ENCODE measurements at places on chromosomes 2 and 18. TPM values are rescaled to one million over a fixed set of nuclear protein-coding genes. Genes with fewer than 3 reads are reported as not detected.

- no peak for DNase-seq
Observed at GRCh38 chr2:195493416-195493815, 163.6 kb upstream of the SLC39A10 start.

DNA sequence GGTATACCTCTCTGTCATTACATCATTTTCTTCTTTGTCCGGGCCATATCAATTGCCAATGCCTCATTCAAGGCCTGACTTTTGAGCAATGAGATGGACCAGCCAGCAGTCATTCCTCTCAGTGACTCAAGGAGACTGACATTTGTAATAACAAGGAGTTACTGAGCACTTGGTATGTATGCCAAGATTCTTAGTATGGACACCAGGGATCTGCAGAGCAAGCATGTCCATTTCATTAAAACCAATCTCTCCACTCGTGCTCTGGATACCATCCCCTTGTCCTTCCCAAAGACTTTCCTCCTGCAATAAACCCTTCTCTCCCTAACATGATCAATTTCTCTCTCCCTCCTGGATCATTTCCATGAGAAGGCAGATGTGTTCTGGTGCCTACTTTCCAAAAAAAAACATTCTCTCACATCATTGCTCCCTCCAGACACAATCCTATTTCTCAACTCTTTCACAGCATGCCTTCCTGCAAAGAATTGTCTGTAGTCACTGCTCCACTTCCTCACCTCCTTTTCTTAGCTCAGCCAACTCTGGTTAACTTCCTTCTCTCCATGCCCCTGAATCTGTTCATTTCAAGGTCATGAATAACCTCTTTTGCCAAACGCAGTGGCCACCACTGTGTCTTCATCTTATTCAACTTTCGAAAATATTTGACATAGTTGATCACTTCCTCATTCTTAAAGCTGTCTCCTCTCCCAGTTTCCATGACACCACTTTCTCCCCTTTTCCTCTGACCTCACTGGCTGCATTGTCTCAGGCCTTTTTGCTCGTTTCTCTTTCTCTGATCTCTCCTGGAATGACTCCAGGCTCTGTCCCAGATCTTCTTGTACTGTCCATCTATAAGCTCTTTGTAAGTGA is 102.8 kb upstream of the CYP1B1 start:
- DNase-seq: peak; percentile 83

DNA sequence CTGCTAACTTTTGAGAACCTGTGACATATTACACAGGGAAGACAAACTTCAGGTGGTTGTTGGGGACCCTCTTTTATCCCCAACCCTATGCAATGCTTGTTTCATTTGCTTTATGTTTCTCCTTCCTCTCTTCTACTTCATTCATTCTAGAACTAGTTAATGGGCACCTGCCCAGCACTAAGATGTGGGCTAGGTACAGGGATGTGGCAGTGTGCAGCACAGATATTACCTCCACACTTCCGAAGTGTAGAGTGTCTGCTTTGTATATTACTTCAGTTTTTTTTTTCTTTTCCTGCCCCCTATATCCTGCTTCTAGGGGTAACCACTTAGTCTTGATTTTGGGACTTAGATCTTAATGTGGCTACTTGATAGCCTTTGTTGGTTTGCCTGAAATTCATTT is 35.1 kb downstream of the CD28 start:
- no peak for DNase-seq

GRCh38 chr18:45962461-45962860 is 4.7 kb downstream of the EPG5 start:
- DNase-seq: no peak

GRCh38 chr18:56258178-56258577 is 380.2 kb downstream of the TXNL1 start:
- no peak for DNase-seq

DNA sequence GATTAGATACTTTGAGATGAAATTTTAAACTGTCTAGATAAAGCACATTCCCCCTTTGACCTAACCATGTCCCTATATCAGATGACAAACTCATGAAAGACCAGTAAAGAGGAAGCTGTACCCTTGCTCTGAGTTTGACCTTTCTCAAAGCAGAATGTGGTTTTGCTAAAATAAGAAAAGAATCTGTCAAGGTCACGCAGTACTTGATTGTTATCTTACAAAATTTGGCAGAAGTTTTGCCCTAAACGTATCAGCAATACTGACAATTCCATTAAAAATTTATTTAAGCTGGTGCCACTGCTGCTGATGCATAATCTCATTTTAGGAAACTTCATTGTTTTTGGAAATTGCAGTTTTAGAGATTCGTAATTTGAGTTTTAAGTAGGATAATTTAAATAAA is 31.2 kb upstream of the GALM start:
- DNase-seq: no peak

GRCh38 chr2:85747441-85747840 is 6.3 kb upstream of the ATOH8 start:
- DNase-seq: no peak

DNA sequence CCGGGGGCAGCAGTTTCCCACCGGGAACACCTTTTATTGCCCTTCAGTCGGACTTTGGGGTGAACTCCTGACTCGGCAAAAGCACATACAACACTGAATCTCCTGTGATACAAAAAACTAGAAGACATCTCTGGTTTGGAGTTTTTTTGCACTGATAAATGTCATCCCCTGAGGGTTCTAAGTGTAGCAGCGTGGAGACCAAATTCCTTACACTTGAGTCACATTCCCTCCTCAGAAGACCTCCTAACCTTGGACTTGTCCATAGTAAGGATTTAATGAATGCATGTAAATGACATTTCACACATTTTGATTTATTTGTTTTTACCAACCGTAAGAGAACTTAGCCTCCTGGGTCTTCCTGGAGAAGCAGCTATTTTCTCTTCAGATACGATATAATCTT is 54.0 kb upstream of the GPR45 start:
- DNase-seq: peak; percentile 12

DNA sequence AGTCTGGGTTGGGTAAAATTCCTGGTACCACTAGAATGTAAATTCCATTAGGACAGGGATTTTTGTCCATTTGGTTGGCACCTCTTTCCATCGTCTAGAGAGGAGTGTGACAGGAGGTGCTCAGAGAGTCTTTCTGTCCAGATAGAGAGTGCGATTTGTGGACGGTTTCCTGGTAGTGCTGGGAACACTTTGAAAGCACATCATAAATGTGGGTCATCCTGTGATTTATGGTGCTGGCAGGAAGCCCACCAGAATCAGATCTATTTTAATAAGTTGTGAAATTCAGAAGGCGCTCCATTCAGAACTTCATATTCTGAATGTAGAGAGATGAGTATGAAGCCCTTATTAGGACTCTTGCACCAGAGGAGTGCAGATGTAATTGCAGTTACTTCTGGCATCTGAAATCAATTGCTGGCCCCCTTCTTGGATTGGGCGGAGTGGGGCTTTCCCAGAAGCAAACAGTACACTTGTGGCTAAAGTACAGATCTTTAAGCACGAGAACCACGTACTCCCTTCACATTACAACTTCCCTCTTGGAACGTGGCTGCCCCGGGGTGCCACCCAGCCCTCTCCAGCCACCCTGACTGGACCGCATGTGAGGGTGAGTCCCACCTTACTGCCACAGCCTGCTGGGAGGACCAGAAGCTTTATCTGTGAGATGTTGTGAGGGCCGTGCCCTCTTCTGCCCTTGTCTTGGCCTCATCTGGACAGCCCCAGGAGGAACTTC is 243.2 kb downstream of the MYO3B start:
- no peak for DNase-seq

- DNase-seq: no peak
Observed at GRCh38 chr2:215059724-215060123, 78.7 kb downstream of the ABCA12 start.

- no peak for DNase-seq
Observed at GRCh38 chr2:221731432-221732145, 159.5 kb upstream of the EPHA4 start.

DNA sequence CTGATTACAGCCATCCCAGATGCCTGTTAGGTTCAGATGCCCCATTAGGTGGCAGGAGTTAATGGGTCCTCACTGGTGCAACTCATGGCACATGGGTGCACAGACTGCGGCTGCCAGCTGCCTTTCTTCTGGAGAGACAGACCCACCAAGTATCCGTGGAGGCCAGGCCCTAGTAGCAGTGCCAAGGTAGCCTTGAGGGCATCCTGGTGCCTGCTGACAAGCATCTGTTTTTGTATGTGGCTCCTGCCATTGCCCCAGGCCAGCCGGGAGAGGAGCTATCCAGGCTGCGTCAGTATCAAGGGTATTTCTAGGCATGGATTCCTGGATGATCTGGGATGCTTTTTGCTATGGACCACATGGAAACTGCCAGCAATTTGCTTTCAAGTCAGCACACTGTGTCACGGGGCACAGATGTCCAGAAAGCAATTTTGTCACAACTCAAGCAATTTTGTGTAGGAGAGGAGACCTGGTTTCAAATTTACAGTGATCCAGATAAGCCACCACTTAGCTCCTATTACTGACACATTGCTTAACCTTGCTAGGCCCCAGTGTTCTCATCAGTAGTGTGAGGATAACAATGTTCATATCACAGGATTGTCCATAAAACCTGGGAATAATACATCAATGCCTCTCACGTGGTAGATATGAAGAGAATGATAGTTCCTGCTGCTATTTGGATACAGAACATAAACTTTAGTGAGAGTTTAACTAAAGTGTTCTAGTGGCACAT is 815.1 kb upstream of the RAB6C start:
- DNase-seq: no peak

DNA sequence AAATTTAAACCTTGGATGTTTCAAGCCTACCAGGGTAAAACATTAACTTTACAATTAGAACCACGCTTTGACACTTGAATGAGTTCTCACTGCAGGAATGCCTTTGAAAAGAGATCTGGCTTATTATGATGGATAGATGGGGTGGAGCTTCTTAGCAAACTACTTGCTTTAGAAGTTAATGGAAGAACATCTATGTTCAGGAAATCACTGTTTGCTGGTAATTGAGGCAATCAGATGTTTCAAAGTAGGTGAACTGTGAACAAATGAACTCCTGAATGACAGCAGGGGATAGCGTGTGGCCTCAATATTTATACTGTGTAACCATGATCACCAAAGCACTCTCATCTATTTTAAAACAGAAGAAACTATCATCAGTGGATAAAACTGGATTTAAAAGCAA is 383.6 kb downstream of the PIK3C3 start:
- DNase-seq: no peak

DNA sequence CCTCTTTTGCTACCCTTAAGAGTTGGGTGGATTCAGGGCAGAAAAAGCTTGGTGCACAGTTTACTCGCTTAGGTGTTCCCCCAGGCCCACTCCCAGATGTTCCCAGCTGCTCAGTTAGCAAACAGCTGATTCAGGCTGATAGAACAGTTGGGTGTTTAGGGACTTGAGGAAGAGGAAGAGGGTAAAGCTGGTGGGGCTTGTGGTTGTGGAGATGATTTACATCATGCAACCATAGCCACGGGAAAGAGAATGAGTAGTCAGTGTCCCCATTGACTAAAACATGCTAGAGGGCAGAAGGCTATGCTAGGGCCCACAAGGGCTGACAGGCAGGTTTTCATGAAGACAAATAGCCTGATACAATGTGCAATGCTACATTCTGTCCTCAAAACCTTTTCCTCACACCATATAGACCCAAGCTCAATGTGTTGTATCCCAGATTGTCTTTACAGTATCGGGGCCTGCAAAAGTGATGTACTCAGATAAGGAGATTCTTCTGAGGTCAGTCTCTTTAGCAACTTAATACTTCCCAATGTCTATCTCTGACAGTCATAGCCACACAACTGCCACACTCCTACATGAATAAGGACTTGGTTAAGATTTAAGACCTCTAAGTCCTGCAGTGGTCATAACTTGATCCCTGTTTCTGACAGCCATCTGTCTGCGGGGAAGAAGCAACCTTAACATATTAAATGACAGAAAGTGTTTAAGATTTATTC is 15.6 kb downstream of the COLEC12 start:
- no peak for DNase-seq

GRCh38 chr2:158412206-158412605 is 44.3 kb downstream of the CCDC148 start:
- DNase-seq: no peak

DNA sequence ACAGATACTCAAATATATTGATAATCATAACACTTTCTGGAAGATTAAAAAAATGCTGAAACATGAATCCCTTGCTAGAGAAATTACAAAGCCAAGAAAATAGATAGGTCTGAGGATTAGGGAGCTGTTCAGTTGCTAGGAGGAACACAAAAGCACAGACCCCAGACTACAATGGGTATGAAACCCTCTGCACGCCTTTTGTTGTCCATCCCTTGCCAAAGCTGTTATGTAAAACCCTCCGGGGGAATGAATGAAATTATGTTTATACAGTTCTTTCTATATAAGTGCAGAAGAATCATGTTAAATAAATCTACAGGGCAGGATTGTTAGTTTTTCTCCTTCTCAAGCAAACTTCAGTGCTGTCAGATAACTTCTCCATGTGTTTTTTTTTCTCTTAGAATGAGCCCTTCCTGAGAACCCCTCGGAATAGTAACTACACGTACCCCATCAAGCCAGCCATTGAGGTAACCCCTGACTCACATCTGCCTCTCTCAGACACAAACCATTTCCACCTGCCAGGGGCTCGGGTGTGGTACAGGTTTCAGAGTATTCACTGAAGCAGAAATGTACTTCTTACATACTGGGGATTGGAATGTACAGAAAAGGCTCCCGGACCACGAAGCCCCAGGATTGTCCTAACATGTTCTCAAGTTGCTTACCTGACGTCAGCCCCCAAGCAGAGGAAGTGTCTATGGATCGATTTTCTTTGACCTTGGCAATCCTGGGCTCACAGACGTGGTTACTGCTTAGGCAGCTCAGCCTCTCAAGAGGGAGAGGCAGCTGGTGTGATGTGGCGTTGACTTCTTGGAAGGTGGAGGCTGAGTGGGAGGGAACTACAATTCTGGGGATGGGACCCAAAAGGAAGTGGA is 118.0 kb downstream of the PLB1 start:
- DNase-seq: no peak

DNA sequence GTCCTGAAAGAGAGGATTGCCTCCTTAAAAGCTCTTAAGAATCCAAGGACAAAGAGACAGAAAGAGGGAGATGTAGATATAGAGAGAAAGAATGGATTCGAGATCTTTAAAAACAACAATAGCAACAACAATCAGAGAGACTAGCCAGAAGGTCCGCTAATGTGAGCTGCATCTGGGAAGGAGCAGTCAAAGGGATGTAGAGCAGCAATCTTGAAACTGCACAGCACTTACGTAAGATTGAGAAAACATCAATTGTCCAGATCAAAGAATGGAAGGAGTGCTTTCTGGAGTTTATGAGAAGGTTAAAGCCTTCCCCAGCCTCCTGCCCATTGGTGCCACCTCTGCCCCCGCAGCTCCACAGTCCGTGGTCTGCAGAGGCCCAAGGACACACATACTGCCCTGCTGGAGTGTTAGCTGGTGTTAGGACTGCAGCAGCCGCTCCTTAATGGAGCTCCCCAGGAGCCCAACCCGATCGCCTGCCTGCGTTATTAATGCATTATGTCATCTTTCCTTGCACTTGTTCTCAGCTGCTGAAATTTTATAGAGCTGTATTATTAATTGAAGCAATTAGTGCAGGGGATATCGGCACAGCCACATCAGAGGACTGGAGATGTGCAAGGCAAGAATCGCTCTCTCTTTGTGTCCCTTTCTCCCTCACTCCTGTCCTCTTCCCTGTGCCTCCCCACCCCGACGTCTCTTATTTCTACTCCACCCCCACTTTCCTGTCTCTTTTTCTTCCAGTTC is 94.2 kb upstream of the STPG4 start:
- no peak for DNase-seq

Gene SLC5A6
- 40.8 TPM for total RNA-seq

Gene CCBE1
- 5.1 TPM for total RNA-seq

Gene UGT1A10
- not detected for total RNA-seq

Gene MTIF2
- total RNA-seq: 50.5 TPM

Gene SERPINB3
- total RNA-seq: not detected

Gene STK36
- total RNA-seq: 7.9 TPM

Gene POTEC
- not detected for total RNA-seq

Gene SLC8A1
- 20.1 TPM for total RNA-seq
